ENCODE measurements at places on chromosomes 2 and 18.

- no peak for DNase-seq
Measured at GRCh38 chr2:7180638-7181370, 263.6 kb downstream of the RNF144A start.

DNA sequence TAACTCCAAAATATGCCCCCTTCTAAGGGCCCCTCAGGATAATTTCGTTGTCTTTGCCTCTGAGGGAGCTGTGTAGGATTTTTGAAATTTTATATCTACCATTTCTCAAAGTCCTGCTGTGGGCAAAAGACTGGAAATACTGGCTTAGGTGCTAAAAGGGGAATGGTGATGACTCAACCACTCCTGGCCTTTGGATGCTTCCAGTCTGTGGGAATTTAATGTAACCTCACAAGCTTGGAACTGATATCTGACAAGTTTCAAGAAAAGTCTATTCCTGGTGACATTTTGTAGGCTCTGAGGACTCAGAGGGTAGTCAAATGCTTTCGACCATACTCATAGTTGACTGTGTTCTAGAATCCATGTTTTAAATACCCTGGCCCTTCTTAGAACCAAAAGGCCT lies 3.4 kb upstream of the APCDD1 start:
- DNase-seq, result no peak

DNA sequence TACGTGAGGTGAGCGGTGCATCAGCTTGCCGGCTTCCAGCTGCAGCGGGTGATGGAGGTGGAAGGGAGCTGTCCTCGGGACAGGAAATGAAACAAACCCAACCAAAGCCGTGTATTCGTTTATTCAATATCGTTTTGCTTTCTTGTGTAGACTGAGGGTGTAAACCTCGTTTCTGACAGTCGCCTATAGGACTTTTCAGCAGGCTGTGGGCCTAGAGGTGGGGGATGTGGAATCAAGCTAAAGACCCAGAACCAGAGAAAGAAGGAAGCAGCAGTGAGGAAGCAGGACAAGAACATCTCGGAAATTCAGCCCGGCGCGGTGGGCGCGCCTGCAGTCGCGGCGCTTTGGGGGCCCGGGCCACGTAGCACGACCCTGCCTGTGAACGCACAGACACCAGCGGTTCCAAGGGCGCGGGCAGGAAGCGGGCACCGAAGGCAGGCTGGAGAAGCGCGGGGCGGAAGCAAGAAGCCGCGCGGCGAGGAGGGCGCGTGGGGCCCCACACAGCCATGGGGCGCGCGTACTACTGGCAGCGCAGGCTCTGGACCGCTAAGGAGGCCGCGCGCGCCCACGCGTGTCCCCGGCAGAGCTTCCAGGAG lies 755 bp upstream of the ATP9B start:
- DNase-seq, result no peak

GRCh38 chr2:55097461-55098410 lies 47.5 kb upstream of the RTN4 start:
- no peak for DNase-seq

GRCh38 chr2:234335661-234336228 lies 161.1 kb downstream of the ARL4C start:
- peak; percentile 70 for DNase-seq

GRCh38 chr2:206558492-206558891 lies 83.8 kb upstream of the FAM237A start:
- no peak for DNase-seq

GRCh38 chr18:50638016-50638883 lies 78.4 kb downstream of the MAPK4 start:
- DNase-seq, result no peak

DNA sequence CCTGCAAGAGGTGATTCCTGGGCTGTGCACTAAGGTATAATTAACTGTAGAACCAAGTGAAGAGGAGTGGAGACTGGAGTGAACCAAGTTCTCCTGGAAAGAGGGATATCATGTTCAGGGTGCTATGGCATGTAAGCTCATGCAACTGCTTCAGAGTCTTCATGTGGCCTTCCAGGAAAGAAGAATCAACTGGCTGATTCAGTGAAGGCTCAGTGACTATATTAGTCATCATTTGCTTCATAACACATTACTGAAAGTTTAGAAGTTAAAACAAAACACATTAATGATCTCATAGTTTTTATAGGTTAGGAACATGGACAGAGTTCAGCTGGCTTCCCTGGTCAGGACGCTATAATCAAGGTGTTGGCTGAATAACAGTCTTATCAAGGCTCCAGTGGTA lies 1200.8 kb upstream of the GYPC start:
- no peak for DNase-seq

DNA sequence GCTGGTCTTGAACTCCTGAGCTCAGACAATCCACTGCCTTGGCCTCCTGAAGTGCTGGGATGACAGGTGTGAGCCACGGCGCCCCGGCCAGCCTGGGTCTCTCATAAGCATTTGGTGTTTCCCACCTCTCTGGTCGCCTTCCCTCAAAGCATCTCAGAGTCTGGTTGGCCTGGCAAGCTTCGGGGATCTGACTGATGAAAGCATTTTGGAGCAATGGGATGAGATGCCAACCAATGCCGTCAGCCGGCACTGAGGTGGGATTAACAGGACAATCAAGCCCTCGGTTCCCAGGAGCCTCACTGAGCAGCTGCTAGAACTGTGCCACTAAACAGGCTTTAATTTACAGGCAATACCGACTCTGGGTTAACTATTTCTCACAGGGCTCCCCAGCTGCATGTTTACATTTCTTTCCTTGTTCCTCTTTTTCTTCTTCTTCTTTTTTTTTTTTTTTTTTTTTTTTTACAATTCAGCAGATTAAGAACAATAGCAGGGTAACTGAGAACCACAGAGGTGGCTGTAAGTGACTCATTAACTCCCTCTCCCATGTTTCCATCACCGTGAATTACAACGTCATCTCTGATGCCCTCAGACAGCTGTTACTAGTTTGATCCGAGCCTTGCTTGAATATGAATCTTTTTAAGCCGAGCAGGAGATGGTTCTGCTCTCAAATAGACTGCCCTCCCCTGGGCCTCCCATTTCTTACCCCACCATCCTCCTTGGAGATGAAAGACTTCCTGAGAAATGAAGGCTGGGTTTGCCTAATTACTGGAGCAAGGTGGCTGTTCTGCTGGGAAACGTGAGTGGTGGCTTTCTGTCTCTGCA lies 37.9 kb downstream of the ODC1 start:
- no peak for DNase-seq

GRCh38 chr18:24831871-24832665 lies 371.6 kb downstream of the HRH4 start:
- no peak for DNase-seq
